ENCODE measurements at places on chromosomes 2 and 18. TPM values are rescaled to one million over a fixed set of nuclear protein-coding genes. Genes with fewer than 3 reads are reported as not detected.
A peak's percentile ranks its signal among the peaks of the same experiment; 100 is the strongest.

DNA sequence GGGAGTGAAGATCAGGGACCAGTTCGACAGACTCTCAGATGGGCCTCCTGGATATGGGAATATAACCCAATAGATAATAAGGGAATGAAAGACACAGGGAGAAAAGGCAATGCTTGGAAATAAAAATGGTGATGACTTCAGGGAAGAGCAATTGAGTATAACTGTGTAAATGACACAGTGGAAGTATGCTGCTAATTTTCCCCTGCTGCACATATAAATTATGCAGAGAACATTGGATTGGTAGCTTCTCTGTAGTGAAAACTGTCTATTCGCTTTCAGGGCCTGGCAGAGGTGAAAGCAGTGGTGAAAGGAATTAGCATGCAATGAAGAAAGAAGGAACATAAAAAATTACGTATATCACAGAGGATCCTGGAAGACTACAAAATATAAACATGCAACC lies 398.2 kb upstream of the CDH2 start:
- H3K4me3 ChIP-seq = no peak overlapping the region
- no peaks in the 10 kb centered on the region for H3K4me1 ChIP-seq
- H3K36me3 ChIP-seq = no peaks in the 10 kb centered on the region

GRCh38 chr2:239396881-239397681 lies 3.7 kb downstream of the HDAC4 start:
- no peak overlapping the region for H3K27ac ChIP-seq
- peak; percentile 37 for DNase-seq
- peaks cover 12% of the 10 kb centered on the region for H3K36me3 ChIP-seq
- no peak overlapping the region for H3K4me3 ChIP-seq
- no peaks in the 10 kb centered on the region for H3K27me3 ChIP-seq

GRCh38 chr18:46642561-46642960 lies 14.5 kb downstream of the LOXHD1 start:
- H3K27me3 ChIP-seq = peaks cover 11% of the 10 kb centered on the region
- no peak overlapping the region for H3K4me3 ChIP-seq
- no peaks in the 10 kb centered on the region for H3K4me1 ChIP-seq
- DNase-seq = no peak

- H3K4me3 ChIP-seq = no peak overlapping the region
- no peak for DNase-seq
- H3K27ac ChIP-seq = no peak overlapping the region
- peaks cover 13% of the 10 kb centered on the region for H3K36me3 ChIP-seq
- H3K27me3 ChIP-seq = no peaks in the 10 kb centered on the region
Measured at GRCh38 chr2:1505031-1505441, 91.8 kb downstream of the TPO start.

GRCh38 chr2:139465789-139466188 lies 685.6 kb upstream of the NXPH2 start:
- DNase-seq = no peak
- H3K27me3 ChIP-seq = no peaks in the 10 kb centered on the region
- H3K4me1 ChIP-seq = no peaks in the 10 kb centered on the region
- no peaks in the 10 kb centered on the region for H3K36me3 ChIP-seq
- no peak overlapping the region for H3K27ac ChIP-seq

Gene APLF
- total RNA-seq = 2.8 TPM

DNA sequence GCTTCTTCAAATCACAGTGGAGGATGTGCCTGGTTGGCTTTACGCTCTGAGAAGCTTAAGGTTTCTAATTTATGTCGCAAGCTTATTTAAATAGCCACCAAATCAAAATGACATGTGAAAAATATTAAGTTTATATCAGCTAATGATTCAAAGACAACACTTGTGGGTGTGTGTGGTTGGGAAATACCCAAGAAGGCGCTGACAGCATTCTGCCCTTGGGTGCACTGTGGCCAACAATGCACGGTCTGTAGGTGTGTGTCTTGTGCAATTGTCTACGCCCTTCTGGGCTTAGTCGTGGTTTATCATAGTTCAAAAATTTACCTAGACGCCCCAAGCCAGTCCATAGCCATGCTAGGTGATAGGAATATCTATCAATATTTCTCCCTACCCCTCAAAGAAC lies 60.9 kb downstream of the KCTD1 start:
- H3K4me3 ChIP-seq = no peak overlapping the region
- H3K27me3 ChIP-seq = no peaks in the 10 kb centered on the region
- no peaks in the 10 kb centered on the region for H3K4me1 ChIP-seq
- DNase-seq = no peak
- no peaks in the 10 kb centered on the region for H3K36me3 ChIP-seq
- H3K27ac ChIP-seq = no peak overlapping the region

- H3K36me3 ChIP-seq = no peaks in the 10 kb centered on the region
- no peak overlapping the region for H3K27ac ChIP-seq
- peaks cover 13% of the 10 kb centered on the region for H3K27me3 ChIP-seq
- no peaks in the 10 kb centered on the region for H3K4me1 ChIP-seq
Measured at GRCh38 chr2:11080253-11081115, 74.8 kb upstream of the SLC66A3 start.
